ENCODE measurements at places on chromosomes 5 and 9.

- DNase-seq: no peak
Measured at GRCh38 chr5:65981548-65981947, 55.2 kb downstream of the ERBIN start.

- no peak for DNase-seq
Measured at GRCh38 chr9:34133436-34133949, 7.0 kb upstream of the DCAF12 start.

DNA sequence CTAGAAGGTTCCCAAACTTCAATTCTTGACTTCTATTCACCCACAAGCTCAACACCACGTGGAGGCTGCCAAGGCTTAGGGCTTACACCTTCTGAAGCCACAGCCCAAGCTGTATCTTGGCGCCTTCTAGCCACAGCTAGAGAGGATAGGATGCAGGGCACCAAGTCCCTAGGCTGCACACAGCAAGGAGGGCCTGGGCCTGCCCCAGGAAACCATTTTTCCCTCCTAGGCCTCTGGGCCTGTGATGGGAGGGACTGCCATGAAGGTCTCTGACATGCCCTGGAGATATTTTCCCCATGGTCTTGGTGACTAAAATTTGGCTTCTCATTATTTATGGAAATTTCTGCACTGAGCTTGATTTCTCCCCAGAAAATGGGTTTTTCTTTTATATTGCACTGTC lies 112.5 kb downstream of the CPLANE1 start:
- no peak for DNase-seq

DNA sequence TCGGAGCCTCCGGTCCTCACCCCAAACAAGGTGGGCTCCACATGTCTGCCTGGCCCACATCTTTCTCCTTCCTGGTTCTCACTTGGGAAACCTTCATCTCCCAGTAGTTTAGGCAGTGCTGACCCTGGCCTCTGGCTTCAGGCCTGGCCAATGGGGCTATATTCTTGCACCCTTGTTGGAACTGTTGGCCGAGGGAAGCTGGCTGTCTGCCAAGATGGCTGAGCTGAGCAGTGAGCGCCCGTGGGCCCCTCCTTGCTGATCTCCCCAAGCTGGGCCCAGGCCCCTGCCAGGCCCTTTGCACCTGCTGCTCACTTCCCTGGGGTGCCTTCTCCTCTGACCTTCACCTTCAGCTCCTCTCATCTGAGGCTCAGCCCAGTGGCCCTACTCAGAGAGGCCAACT lies 31.3 kb downstream of the TSPAN17 start:
- DNase-seq: no peak

GRCh38 chr9:130212543-130213297 lies 40.5 kb downstream of the NCS1 start:
- DNase-seq: no peak

DNA sequence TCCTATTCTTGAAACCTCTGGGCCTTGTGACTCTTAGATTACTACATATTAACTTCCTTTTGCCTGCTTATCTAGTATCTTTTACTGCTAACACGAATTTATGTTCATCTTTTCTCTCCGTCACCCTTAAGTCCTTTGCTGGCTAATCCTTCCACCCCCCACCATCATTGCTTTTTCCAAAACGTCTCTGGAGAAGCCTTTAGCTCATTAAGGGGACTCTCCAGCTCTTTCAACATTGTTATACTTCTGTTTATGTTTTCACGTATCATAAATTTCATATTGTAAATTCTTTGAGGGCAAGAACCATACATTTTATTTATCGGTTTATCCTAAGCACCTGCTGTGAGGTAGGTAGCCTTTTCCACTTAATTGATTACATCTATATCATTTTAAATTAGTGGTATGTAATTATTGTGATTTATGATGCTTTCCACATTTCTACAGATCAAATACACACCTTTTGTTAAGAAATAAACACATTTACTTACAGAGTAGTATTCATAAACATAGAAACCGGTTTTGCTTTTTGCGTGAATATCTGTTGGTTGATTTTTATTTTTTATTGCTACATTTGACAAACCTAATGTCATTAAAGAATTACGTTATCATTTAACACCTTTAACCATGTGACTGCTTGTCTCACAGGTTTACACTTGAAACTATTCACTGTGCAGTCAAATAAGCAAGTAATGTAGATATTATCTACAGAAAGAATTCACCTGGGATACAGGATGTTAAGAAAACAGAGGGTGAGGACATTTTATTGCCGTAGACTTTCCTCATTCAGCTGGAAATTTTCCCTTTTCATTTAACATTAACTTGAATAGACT lies 15.4 kb upstream of the SNX2 start:
- DNase-seq: no peak

- DNase-seq: no peak
Measured at GRCh38 chr9:79584655-79584982, 12.9 kb downstream of the TLE4 start.

- DNase-seq: no peak
Measured at GRCh38 chr5:93311881-93312280, 269.1 kb downstream of the NR2F1-AS1 start.

GRCh38 chr9:20255052-20255451 lies 367.2 kb downstream of the MLLT3 start:
- DNase-seq: no peak

GRCh38 chr9:34428325-34428958 lies 29.9 kb downstream of the FAM219A start:
- no peak for DNase-seq

- DNase-seq: no peak
Measured at GRCh38 chr5:43985411-43985810, 382.4 kb downstream of the NNT start.

DNA sequence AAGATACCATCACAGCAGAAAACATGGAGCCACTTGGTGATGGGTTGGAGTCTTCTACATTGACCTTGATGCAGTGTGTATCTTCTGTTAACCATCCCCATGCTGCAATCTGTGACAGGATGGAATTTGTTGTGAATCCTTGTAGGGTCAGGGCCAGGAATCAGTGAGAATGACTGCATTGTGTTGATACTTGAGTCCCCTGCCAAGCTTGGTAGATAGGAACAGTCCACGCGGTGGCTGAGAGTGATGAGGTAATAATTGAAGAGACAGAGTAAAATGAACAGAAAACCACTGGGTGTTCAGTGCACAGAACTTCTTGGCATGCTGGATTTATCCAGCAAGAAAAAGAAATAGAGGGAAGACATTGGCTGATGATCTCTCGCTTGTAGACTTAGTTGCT lies 217.5 kb downstream of the MAN2A1 start:
- no peak for DNase-seq

- peak; percentile 45 for DNase-seq
Measured at GRCh38 chr5:62354028-62354874, 48.2 kb downstream of the KIF2A start.
